ENCODE measurements at places on chromosomes 5 and 9. TPM values are rescaled to one million over a fixed set of nuclear protein-coding genes. Genes with fewer than 3 reads are reported as not detected.

CDH18 gene
- polyA plus RNA-seq = 1.2 TPM

CNTNAP3 gene
- 3.8 TPM for polyA plus RNA-seq

GPR151 gene
- not detected for polyA plus RNA-seq

SPINK6 gene
- polyA plus RNA-seq = not detected

DNA sequence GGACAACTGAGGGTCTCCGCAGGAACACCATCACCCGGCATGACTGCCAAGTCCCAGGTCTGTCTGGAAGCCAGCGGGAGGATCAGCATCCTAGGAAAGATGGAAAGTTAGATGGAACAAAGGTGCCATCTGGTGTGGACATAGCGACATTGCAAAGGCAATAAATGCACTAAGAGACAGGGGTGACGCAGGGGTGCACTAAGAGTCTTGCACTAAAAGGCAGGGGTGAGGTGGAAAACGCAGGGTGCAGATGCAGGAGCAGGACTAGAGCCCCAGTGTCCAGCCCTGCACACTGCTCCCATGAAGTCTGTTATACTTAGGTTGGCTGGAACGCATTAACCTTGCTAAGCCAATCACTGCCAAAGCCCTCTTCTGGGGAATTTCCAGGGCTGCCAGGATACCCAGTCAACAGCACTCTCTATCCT lies 15.5 kb downstream of the ATOX1 start:
- DNase-seq = no peak

- DNase-seq = no peak
Observed at GRCh38 chr5:38931731-38932130, 85.9 kb downstream of the OSMR start.

- DNase-seq = no peak
Observed at GRCh38 chr5:61866930-61867329, 439.1 kb upstream of the KIF2A start.

DNA sequence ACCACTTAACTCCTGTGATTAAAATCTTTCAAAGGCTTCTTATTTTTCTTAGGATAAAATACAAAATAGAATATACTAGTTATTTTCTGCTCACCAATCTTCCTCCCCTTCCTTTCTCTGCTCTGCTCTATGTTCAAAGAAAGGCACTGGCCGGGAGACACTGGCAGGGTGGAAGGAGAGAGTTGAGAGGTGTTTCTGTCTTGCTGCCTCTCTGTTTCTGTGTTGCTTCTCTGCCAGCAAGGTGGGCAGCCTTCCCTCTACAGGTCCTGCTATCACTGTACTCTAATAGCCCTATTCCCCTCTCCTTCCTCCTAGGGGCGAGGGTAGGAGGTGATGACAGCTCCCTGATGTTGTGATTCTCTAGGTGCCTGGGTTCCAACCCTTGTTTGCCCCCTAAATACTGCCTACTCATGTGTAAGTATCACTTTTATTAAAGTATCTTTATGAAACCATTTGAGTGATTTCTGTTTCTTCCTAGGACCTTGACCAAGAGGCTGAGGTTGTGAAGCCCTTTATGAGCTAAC lies 515.1 kb downstream of the TLE4 start:
- no peak for DNase-seq
